ENCODE measurements at places on chromosomes 2 and 18.

GRCh38 chr2:237590272-237591140 lies at the start of gene RAB17:
Gene RAB17 (minus strand): TSS chr2:237590734. CDS start chr2:237586154, 4,580 bp downstream.
- DNase-seq = peak; percentile 79

DNA sequence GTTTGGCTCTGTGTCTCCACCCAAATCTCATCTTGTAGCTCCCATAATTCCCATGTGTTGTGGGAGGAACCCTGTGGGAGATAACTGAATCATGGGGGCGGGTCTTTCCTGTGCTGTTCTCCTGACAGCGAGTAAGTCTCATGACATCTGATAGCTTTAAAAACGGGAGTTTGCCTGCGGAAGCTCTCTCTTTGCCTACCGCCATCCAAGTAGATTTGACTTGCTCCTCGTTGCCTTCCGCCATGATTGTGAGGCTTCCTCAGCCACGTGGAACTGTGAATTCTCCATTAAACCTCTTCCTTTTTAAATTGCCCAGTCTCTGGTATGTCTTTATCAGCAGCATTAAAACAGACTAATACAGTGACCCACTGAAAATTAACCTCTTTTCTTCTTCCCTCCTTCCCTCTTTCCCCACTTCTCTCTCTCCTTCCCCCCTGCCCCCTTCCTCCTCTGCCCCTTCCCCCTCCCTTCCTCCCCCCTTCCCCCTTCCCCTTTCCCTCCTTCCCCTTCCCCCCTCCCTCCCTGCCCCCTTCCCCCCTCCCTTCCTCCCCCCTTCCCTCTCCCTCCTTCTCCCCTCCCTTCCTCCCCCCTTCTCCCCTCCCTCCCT lies 818.8 kb downstream of the SLC4A3 start:
- no peak for DNase-seq

- no peak for DNase-seq
These were observed 36.9 kb upstream of the VWA3B start for GRCh38 chr2:98050070-98050469.

- DNase-seq = no peak
These were observed 20.7 kb downstream of the SFT2D3 start for GRCh38 chr2:127721978-127722355.

DNA sequence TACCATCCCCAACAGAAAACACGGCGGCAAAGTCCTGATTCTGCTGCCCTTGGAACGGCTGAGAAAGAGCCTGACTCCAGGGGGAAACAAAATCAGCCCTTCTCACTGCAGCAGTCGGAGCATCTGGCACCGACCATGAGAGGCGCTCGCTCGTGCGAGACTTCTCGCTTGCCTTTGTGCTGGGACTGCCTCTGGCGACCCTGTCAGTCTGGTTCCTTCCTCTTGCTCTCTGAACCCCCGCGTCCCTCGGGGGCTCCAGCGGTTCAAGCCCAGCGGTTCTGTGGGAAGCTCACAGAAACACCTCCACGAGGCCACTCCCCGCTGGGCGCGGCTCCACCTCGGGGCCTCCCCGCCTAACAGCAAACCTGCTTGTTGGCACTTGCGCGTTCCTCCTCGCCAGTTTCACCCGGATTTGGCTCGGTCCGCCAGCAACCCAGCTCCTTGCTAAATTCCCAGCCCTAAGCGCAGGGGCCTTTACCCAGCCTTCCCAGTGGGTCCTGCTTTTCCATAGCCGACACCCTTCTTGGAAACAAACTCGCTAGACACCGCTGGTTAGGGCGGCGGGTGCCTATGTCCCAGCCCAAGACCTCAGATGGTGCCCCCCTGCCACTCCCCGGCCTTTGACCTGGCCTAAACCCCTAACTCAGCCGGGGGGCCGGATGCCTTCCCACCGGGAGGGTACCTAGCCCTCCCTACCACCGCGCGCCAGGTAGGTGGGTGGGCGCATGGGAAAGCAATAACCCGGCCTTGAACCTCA lies 2.2 kb downstream of the RND3 start:
- DNase-seq = peak; percentile 19

GRCh38 chr18:28735731-28736130 lies 558.8 kb upstream of the CDH2 start:
- DNase-seq = no peak

DNA sequence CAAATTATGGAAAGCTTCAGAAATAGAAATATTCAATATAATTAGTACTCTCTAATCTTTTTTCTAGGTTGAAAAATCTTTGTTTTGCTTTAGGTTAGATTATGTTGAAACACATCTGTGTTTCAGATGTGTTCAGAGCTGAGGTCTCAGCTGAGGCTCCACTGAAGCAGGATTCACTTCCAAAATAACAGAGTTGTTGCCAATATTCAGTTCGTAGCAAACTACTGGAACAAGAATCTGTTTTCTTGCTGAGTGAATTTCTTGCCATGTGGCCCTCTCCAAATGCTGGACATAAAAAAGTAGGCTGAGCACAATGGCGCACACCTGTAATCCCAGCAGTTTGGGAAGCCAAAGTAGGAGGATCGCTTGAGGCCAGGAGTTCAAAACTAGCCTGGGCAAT lies 8.7 kb downstream of the PHOSPHO2 start:
- no peak for DNase-seq

DNA sequence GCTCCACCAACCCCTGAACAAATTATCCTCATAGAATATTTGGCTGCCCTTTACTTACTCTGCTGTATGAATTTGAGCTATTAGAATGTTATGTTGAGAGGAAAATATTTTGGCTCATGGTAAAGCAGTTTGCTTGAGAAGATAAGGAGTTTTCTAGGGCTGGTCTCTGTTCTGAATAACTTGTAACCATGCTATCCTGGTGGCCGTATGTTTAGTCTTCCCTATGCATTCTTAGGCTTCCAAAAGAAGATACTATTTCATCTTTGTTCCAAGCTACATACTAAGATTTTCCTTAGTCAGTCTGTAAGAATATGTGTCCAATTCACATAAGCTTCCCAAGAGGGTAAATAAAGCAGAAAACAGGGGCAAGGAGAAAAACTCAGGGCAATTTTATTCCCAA lies 1105.1 kb upstream of the PIK3C3 start:
- no peak for DNase-seq

- DNase-seq = no peak
These were observed 52.0 kb downstream of the HAUS1 start for GRCh38 chr18:46156124-46156745.

- no peak for DNase-seq
These were observed 6.5 kb upstream of the IL1R2 start for GRCh38 chr2:101985101-101985792.

DNA sequence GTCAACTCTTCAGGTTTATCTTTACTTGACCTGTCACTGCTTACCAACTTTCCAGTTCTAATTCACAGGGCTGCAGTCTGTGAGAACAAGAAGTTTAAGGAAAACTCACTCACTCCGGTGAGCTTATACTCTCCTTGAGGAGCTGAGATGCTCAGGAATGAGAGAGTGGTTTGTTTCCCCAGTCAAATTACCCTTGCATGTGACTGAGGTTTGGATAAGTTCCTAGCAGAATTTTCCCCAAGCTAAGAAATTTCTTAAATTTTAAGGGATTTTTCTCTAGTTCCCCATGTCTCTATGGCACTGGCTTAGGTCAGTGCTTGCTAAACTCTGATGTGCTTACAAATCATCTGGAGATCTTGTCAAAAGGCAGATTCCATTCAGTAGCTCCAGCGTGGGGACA lies 12.8 kb upstream of the CCDC85A start:
- DNase-seq = no peak

GRCh38 chr2:33488715-33489540 lies 12.5 kb downstream of the RASGRP3 start:
- no peak for DNase-seq

DNA sequence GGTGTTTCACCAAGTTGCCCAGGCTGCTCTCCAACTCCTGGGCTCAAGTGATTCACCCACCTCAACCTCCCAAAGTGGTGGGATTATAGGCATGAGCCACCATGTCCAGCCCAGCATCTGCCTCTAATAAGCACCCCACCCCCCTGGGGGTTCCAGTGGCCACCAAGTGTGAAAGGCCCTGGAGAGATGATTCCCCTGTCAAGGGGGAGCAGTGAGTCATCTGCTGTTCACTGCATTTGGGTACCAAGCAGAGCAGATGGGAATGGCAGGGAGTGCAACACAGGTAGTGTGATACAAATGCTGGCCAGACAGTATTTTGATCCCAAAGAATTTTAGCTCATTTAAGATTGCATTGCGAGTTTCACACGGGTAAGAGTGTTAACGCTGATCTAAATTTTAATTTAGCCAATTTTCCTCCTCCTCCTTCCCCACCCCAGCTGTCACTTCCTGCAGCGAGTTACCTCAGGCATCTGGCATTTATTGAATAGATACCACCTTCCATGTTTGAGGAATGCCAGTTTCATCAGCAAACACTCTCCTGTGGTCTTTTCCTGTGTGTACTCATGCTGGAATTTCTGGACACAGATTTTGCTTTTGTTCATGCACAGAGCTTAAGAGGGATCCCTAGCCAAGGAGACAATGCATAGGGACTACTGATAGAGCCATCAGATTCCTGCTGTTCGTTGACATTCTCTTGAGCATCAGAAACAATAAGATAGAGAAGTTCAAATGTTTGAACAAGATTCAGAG lies 32.4 kb upstream of the NCK2 start:
- peak; percentile 29 for DNase-seq

DNA sequence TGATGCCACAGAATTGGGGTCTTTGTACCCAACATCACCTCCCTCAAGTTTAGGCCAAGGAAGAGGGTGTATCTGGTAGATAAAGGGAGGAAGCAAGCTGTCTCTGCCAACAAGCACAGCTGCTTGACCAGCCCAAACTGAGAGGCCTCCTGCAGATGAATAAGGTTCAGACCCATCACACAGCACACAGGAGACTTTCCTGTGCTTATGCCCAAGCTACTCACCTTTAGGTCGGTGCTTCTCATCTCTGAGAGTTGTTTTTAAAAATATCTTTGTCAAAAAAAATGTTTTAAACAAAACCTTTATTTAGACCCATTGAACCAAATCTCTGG lies 24.7 kb upstream of the SP3 start:
- no peak for DNase-seq

GRCh38 chr2:156399950-156400705 lies 36.1 kb upstream of the GPD2 start:
- peak; percentile 85 for DNase-seq

- no peak for DNase-seq
These were observed 31.0 kb downstream of the MTERF4 start for GRCh38 chr2:241070811-241071676.

DNA sequence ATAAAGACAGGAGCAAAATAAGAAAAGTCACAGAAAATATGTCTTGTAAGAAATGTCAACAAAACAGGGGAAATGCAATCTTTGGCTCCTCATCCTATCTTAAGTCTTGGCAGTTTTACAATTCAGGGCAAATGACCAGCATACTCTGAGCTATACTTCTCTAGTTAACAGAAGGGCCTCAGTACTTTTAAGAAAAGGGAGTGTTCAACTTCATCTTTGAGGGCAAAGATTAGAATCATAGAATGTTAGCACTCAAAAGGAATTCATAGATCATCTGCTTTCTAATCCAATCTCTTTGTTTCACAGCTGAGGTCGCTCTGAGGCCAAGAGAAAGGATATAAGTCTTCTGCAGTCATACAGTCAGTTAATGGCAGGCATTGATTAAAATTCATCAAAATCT lies 174.0 kb upstream of the NT5C1B start:
- DNase-seq = no peak

DNA sequence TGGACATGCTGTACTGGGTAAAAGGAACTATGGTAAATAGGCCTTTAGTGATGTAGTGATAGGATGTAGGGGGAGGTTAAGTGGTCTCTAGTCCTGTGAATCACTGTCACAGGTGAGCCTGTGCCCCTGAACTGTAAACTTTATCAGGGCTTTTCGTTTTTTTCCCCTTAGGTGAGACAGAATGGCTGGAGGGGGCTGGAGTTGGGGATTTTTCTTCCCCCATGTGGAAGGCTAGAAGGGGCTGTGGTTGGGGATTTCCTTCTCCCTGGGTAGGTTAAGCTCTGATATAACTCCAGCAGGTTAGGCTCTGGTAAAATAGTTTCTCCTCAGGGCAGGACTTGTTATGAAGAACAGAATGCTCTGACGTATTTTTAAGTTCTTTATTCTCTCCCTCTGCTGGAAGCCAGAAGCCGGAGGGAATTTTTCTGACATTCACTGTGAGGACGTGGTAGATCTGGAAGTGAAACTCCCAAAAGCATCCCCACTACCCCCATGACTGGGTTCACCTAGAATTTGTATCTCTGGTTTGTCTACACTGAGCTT lies 28.5 kb downstream of the PIKFYVE start:
- no peak for DNase-seq
